ENCODE measurements at places on chromosomes 2 and 18.

GRCh38 chr18:47754311-47755101 is 176.0 kb downstream of the SMAD2 start:
- DNase-seq: peak; percentile 25

DNA sequence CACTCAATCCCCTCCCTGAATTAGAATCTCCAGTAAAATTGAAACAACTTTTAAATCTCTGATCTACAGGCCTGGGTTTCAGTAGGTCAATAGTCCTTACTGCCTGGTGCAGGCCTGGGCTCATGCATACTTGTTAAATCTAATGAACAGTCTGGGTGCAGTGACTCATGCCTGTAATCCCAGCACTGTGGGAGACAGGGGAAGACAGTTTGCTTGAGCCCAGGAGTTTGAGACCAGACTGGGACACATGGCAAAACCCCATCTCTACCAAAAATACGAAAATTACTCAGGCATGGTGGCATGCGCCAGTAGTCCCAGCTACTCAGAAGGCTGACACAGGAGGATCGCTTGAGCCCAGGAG is 94.7 kb upstream of the SP3 start:
- no peak for DNase-seq

- DNase-seq: no peak
Observed at GRCh38 chr2:221602938-221603337, 30.8 kb upstream of the EPHA4 start.

- DNase-seq: no peak
Observed at GRCh38 chr18:48782381-48782861, 168.3 kb downstream of the SMAD7 start.

DNA sequence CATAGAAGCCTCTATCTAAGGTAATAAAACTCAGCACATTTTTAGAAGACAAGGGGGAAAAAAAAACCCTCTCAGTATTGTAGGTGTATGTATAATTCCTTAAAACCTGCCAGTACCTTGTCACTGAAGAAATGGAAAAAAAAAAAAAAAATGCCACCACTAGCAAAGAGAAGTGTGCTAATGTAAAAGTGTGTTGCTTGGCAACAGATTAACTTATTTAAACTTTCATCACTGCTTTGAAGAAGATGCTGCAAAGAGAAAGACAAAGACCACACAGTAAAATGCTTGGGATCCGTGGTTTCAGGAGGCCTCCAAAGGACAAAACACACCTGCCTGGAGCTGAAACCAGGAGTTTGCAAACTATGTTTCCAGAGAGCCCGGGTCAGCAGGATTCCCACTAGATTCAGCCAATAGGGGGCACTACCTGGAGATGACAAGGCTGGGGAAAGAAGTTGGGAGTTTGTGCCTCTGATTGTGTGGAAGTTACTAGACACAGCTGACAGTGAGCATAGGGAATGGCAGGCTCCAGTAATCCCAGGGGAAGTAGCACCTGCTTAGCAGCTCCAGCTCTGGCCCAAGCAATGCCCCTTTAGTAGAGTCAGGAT is 169.1 kb upstream of the TRIB2 start:
- DNase-seq: no peak

DNA sequence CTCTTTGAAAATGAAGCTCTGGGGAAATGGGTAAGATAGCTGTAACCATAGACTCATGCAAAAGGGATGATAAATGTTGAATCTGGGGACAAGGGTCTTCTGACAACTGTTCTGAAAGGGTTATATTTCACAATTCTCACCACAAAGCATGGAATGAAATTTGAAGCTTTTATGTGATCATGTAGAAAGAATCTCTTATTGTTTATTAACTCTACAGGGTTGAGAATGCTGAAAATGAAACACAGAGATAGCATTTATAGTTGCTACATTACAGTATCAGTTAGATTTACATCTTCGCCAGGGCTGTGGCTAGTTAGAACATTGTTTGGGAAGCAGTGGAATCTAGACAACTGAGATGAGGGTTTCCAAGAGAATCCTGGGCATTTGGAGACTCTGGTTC is 97.4 kb upstream of the LHCGR start:
- no peak for DNase-seq
